ENCODE measurements at places on chromosomes 2 and 18. TPM values are rescaled to one million over a fixed set of nuclear protein-coding genes. Genes with fewer than 3 reads are reported as not detected.

The FHL2 gene
- 100 TPM for total RNA-seq

The MARCHF4 gene
- total RNA-seq = 0.07 TPM

The TTN gene
- 1.8 TPM for total RNA-seq

The ERBB4 gene
- total RNA-seq = 0.59 TPM

The SLC16A14 gene
- total RNA-seq = 5.6 TPM

The ALPP gene
- total RNA-seq = not detected

GRCh38 chr2:4908461-4908860 lies 783.7 kb upstream of the SOX11 start:
- H3K4me3 ChIP-seq = no peak overlapping the region
- H3K27ac ChIP-seq = no peak overlapping the region
- no peaks in the 10 kb centered on the region for H3K4me1 ChIP-seq

DNA sequence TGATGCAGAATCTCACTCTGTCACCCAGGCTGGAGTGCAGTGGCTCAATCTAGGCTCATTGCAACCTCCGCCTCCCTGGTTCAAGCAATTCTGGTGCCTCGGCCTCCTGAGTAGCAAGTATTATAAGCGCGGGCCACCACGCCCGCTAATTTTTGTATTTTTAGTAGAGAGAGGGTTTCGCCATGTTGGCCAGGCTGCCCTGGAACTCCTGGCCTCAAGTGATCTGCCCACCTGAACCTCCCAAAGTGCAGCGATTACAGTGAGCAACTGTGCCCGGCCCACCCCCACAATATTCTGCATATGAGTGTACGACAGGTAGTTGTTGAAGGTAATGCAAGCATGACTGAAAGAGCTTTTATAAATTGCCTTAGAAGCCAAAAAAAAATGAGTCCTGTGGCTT lies 1.2 kb downstream of the WDR75 start:
- H3K4me1 ChIP-seq = peaks cover 6% of the 10 kb centered on the region
- no peaks in the 10 kb centered on the region for H3K36me3 ChIP-seq
- peak overlapping the region; percentile 91 for H3K4me3 ChIP-seq
- H3K27me3 ChIP-seq = no peaks in the 10 kb centered on the region

DNA sequence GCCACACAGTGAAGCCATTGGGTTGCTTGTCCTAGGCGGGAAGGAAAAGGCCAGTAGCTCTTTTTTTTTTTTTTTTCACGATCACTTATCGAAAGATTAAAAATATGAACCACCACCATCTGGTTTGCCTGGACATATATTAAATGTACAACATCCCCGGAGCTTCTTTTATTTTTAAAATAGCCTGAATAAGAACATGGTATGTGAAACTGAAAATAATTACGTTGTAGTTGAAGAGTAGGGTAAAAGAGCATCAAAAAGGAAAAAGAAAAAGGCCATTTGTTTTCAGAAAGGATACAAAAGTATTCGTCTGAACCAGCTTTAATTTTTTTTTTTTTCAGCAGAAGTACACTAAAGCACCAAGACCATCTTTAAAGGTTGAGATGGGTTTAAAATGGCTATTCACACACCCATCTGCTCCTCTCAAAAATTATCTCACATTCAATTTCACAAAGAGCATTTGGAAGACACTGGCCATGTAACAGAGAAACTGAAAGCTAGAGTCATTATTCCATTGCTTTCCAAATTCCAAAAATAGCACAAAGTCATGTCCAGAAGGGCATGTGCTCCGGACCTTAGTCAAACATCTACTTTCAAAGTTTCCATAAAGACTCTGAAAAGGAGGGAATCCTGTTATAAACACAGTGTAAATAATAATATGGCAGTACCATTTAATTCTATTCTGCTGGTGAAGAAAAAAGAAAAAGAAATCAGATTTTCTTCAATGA lies 82.9 kb downstream of the SCN3A start:
- DNase-seq = no peak
- H3K4me3 ChIP-seq = no peak overlapping the region
- H3K27me3 ChIP-seq = no peaks in the 10 kb centered on the region
- H3K4me1 ChIP-seq = no peaks in the 10 kb centered on the region
- no peaks in the 10 kb centered on the region for H3K36me3 ChIP-seq

DNA sequence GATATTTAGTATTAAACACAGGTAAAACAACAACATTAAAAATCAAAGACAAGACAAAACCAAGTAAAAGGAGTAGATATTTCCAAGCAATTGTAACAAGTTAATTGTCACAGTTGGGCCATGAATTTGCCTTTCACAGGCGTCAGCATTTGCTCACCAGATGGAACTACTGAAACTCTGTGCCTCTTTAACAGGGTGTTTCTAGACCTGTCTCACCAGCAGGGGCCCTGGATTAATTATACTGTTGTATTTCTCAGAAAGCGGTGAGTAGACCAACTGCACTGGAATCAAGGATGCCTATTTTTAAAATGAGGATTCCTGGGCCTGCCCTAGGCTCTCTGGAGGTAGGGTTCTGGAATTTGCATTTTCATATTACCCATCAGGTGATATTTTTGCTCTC lies 92.6 kb downstream of the UPP2 start:
- no peak for DNase-seq
- no peak overlapping the region for H3K27ac ChIP-seq
- no peaks in the 10 kb centered on the region for H3K27me3 ChIP-seq
- H3K4me3 ChIP-seq = no peak overlapping the region
- no peaks in the 10 kb centered on the region for H3K4me1 ChIP-seq

- no peak for DNase-seq
- peak overlapping the region; percentile 74 for H3K27ac ChIP-seq
- H3K27me3 ChIP-seq = no peaks in the 10 kb centered on the region
Measured at GRCh38 chr2:20633794-20634506, 16.9 kb downstream of the HS1BP3 start.

DNA sequence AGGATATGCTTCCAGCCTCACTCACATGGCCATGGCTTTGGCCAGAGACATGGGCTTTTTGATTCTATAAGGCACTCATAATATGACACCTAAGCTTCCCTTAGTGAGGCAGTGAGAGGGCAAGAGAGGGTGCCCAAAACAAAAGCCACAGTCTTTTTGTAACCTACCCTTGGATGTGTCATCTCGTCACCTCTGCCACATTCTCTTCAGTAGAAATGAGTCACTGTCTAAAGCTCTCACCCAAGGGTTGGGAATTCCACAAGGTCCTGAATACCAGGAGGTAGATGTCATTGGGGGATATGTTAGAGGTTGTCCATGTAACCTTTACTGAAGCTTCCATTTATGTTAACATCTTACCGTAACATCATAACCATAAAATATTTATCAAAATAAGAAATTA lies 108.4 kb downstream of the ALMS1 start:
- no peak overlapping the region for H3K27ac ChIP-seq
- no peaks in the 10 kb centered on the region for H3K27me3 ChIP-seq
- H3K4me1 ChIP-seq = no peaks in the 10 kb centered on the region
- DNase-seq = no peak
- no peaks in the 10 kb centered on the region for H3K36me3 ChIP-seq
- no peak overlapping the region for H3K4me3 ChIP-seq

GRCh38 chr2:240368781-240369331 lies 66.6 kb upstream of the GPC1 start:
- no peaks in the 10 kb centered on the region for H3K36me3 ChIP-seq
- no peak for DNase-seq
- no peak overlapping the region for H3K4me3 ChIP-seq
- no peaks in the 10 kb centered on the region for H3K27me3 ChIP-seq

- DNase-seq = no peak
- no peak overlapping the region for H3K27ac ChIP-seq
- H3K36me3 ChIP-seq = no peaks in the 10 kb centered on the region
- no peaks in the 10 kb centered on the region for H3K4me1 ChIP-seq
- H3K4me3 ChIP-seq = no peak overlapping the region
- no peaks in the 10 kb centered on the region for H3K27me3 ChIP-seq
Measured at GRCh38 chr2:157046396-157046795, 211.1 kb upstream of the GALNT5 start.

DNA sequence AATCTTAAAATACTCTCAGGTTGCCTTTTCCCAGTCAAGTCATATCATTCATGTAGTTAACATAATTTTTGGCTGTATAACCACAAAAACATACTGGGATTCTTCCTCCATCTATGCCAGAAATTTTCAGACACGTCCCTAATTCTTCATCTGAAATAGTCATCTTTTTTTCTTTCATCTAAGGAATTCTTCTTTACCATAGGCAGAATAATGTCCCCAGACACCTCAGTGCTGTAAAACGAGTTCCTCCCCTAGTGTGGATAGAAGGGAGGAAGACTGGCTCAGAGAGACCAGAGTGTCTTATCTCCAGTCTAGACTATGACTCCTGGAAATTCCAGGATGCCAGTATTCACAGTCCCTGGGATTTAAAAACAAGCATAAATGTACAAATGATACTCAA lies 127.8 kb downstream of the MREG start:
- no peak overlapping the region for H3K4me3 ChIP-seq
- H3K36me3 ChIP-seq = no peaks in the 10 kb centered on the region
- no peaks in the 10 kb centered on the region for H3K4me1 ChIP-seq
- H3K27ac ChIP-seq = no peak overlapping the region
- no peak for DNase-seq

DNA sequence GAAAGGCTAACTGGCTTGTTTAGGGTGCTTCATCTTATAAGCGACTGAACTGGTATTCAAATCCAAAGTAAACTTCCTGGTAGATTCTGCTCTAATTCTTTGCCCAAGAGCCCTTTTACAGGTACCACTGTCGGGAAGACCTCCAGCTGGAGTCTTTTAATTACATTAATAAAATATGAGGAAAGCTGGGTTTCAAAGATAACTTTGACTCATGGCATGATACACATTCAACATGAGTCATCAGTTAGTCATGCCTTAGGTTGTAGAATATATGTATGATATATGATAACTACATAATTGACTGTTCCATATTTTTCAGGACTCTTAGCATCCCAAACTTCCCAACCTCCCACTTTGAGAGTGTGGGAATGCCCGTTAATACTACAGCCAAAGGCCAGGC lies 32.3 kb downstream of the ZCCHC2 start:
- no peaks in the 10 kb centered on the region for H3K36me3 ChIP-seq
- no peak for DNase-seq
- no peaks in the 10 kb centered on the region for H3K4me1 ChIP-seq
- no peak overlapping the region for H3K27ac ChIP-seq
- H3K27me3 ChIP-seq = no peaks in the 10 kb centered on the region
- H3K4me3 ChIP-seq = no peak overlapping the region

- H3K4me1 ChIP-seq = no peaks in the 10 kb centered on the region
- H3K27ac ChIP-seq = no peak overlapping the region
- no peaks in the 10 kb centered on the region for H3K27me3 ChIP-seq
- no peaks in the 10 kb centered on the region for H3K36me3 ChIP-seq
Measured at GRCh38 chr2:97740590-97741182, 27.3 kb downstream of the ZAP70 start.

DNA sequence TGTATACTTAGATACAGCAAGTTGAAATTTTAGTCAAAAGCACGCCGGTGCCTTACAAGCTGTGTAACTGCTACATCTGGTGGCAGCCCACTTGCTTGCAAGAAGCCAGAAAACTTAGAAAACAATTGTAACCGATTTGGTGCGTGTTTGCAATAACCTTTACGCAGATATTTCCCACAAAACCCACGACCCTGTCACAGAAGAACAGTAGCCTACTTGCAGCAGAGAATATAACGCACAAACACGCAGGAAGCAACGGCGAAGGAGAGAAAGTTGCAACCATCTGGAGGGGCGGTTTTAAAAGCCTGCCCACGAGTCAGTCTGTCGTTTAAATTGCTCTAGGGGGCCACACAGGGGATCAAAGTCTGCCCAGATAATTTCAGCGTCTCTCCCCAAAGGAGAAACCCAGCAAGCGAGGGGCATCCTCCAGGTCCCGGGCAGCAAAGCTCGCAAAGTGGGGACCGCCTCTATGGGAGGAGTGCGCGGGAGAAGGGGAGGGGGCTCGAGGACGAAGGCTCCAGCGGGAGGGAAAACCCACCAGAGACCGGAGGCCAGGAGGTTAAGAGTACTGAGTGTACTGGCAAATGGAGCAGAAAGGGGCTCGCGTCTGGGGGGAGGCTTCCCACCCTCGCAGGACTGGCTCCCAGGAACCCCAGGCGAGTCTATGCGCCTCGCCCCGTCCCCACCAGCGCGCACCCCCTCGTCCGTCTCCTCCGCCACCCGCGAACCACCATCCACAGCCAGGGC lies 1.1 kb downstream of the TLK1 start:
- no peaks in the 10 kb centered on the region for H3K4me1 ChIP-seq
- peak; percentile 43 for DNase-seq
- H3K36me3 ChIP-seq = no peaks in the 10 kb centered on the region
- peak overlapping the region; percentile 87 for H3K4me3 ChIP-seq
- no peaks in the 10 kb centered on the region for H3K27me3 ChIP-seq
- peak overlapping the region; percentile 98 for H3K27ac ChIP-seq

DNA sequence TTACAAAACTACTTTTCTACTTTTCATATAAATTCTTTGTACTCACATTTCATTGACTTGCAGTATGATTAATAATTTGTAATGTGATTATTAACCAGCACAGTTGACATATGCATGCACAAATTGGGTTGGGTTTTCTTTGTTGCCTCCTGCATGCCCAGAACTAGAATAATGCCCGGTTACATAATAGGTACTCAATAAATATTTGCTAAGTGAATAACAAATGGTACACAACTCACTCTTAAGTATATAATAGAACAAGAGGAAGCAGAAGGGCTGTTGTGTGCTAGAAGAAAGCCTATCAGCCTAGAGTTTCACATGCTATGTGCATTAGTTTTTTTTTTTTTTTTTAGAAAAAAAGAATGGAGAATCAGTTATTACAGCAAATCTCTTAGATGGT lies 9.3 kb downstream of the RDH14 start:
- H3K27ac ChIP-seq = no peak overlapping the region
- no peaks in the 10 kb centered on the region for H3K4me1 ChIP-seq
- H3K27me3 ChIP-seq = no peaks in the 10 kb centered on the region
- no peak for DNase-seq

DNA sequence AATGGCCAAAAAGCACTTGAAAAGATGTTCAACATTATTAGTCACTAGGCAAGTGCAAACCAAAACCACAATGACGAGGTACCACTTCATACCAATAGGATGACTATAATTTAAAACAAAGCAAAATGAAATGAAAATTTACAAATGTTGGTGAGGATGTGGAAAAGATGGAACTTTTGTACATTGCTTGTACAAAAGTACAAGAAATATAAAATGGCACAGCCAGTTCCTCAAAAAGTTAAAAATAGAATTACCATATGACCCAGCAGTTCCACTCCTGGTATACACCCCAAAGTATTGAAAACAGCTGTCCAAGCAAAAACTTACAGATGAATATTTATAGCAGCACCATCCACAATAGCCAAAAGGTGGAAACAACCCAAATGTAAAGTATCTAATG lies 107.8 kb upstream of the XPO1 start:
- H3K27me3 ChIP-seq = no peaks in the 10 kb centered on the region
- H3K27ac ChIP-seq = no peak overlapping the region
- no peak for DNase-seq
- H3K4me1 ChIP-seq = no peaks in the 10 kb centered on the region
- no peak overlapping the region for H3K4me3 ChIP-seq
